Testis (tissue), 5 donors: ENCODE measurements at places on chromosomes 16 and 17.

- DNase-seq, result no peak
Measured at GRCh38 chr17:67884741-67885140, 59.4 kb downstream of the BPTF start.

DNA sequence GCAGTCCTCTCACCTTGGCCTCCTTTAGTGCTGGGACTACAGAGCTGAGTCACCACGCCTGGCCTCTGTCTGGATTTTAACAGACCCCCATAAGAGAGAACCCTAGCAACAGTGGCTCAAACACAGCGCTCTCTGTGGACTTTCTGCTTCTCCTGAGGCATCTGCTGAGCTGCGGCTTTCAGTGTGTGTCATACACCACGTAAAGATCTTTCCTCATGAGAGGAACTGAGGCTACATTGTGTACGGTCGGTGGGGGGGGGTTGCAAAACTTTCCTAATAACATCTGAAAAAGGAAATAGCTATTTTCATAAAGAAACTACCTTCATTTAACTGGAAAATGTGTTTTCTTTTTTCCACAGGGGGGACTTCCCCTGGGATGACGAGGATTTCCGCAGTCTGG is 32.9 kb downstream of the DEF8 start:
- no peak for DNase-seq

DNA sequence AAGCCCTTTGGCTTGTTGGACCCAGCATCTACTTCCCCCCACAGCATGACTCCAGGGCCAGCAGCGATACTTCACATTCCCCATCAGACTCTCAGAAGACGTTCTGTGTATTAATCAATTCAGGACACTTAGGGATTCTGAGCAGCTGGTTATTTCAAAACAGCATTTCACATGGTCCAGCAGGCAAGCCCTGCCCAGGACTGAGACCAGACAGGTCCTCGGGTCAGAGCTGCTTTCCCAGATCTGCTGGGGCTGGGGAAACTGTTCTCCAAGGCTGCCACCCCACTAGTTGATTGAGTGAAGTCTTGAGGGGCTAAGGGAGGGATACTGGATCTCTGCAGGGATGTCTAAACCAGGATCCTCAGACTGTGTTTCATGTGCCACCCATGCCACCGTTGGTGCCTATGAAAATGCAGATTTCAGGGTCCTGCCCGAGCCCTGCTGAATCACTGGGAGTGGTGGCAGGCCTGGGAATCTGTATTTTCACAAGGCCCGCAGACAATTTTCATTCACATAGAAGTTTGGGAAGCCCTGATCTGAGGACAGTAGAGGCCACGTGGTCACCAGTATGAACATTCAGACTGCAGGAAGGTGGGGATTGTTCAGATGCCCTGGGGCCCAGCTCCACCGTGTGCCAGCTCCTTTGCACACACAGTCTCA is 40.6 kb upstream of the CDH5 start:
- no peak for DNase-seq

DNA sequence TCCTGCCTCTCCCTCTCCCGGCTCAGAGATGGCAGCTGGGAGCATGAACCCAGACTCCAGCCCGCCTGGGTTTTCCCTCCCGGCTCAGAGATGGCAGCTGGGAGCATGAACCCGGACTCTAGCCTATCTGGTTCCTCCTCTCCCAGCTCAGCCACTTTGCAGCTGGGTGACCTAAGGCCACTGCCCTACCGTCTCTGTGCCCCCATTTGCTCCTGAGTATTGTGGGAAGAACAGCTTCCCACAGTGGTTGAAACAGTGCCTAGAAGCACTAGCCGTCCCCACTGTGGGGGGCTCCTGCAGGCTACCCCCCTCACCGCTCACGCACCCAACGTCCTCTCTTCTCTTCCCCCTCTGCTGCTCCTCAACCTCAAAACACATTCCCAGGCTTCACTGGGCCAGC is 99.9 kb upstream of the GSE1 start:
- no peak for DNase-seq

- DNase-seq, result no peak
Measured at GRCh38 chr17:80119839-80120238, 18.5 kb downstream of the GAA start.

DNA sequence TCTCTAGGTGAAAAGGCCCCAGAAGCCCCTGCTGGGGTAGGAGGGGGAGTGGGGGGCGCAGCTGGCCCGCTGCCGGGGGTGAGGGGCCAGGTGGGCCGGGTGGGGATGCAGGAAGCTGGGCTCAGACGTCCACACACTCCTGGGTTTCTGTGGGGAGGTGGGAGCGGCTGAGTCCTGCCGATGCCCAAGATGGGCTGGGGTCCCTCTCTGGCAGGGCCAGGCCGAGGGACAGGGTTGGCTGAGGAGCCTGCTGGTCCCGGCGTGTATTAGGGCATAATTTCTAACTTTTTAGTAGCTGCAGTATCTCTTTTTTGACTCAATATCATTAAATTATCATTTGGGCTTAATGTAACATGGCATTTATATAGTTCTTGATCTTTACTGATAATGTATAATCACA is 121.4 kb upstream of the CORO6 start:
- no peak for DNase-seq

GRCh38 chr16:48498769-48499631 is 111.0 kb downstream of the N4BP1 start:
- no peak for DNase-seq

DNA sequence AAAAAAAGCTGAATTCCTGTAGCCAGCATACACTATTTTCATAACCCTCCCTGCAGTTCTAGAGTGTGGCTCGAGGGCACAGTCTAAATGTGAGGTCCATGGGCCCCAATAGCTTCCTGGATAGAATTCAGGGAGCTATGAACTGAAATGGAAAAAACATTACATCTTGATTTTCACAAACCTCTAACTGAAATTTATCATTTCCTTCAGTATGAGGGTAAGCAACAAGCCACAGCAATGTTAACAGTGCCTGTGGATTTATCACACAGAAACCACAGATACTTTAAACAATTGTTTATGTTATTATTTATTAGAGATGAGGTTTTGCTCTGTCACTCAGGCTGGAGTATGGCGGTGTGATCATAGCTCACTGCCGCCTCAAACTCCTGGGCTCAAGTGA is 18.2 kb downstream of the TMEM92 start:
- no peak for DNase-seq
